Fibroblast of villous mesenchyme (primary cell): ENCODE measurements at places on chromosomes 6 and 20. TPM values are rescaled to one million over a fixed set of nuclear protein-coding genes. Genes with fewer than 3 reads are reported as not detected.

Gene SLC4A11
- 1.6 and 1.7 TPM in 2 replicates for total RNA-seq

Gene SLA2
- total RNA-seq: not detected in 2 replicates

GRCh38 chr6:43521836-43522235, 4.9 kb downstream of the POLR1C start:
- DNase-seq: no peak

Gene MYB
- 0.32 and 0.43 TPM in 2 replicates for total RNA-seq

DNA sequence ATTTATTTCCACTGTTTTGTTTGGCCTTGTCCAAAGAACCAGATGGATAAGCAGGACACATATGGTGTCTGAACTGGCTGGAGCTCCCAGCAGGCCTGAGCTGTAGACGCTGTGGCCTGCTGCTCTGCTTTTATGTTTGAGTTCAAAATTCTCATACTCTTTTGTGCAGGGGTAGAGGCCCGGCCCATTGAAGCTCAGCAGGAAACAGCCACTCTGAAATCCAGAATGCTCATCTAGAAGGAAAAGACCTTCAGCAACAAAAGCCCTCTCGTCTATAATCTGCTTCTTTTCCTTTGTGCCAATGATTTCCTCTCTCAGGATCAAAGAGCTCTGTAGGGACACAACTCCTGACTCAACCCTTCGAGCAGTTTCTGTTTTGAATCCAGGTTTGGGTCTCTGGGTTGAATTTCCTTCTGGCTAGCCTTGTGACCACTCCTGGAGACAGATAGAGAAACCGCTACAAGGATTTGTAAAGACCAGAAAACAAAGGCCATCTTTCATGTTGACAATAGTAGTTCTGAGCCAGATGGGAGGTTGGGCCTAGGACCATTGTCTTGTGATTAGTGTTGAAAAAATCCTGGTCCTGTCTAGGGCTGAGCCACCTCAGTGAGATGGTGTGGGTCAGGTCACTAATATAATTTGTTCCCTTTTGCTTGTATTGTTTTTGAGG, 446.7 kb downstream of the BCKDHB start:
- DNase-seq: no peak

DNA sequence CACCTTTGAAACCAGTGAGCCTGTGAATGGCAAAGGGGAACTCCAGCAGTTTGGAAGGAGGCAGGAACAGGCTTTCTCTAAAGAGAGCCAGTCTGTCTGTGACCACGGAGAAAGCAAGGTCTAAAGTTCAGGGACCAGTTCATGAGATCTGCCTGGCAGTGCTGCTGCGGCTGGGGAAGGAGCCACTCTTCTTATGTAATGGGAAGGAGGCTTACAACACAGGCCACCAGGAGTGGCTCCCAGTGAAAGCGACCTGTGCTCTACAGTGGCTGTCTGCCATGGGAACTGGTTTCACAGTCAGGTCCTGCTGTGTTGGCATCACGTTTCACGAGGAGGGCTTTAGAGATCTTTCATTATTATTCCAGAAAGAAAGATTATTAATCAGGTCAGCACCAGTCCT, 291.9 kb upstream of the PRDM1 start:
- peak; percentile 41 for DNase-seq

GRCh38 chr6:64034910-64035655, 399.5 kb downstream of the PHF3 start:
- DNase-seq: peak; percentile 98

- no peak for DNase-seq
Observed at GRCh38 chr6:46730921-46731461, 4.2 kb downstream of the PLA2G7 start.

GRCh38 chr20:39311851-39312506, 349.8 kb downstream of the DHX35 start:
- no peak for DNase-seq
